Type B pancreatic cell (in vitro differentiated cells): ENCODE measurements at places on chromosomes 6 and 20. TPM values are rescaled to one million over a fixed set of nuclear protein-coding genes. Genes with fewer than 3 reads are reported as not detected.

DNA sequence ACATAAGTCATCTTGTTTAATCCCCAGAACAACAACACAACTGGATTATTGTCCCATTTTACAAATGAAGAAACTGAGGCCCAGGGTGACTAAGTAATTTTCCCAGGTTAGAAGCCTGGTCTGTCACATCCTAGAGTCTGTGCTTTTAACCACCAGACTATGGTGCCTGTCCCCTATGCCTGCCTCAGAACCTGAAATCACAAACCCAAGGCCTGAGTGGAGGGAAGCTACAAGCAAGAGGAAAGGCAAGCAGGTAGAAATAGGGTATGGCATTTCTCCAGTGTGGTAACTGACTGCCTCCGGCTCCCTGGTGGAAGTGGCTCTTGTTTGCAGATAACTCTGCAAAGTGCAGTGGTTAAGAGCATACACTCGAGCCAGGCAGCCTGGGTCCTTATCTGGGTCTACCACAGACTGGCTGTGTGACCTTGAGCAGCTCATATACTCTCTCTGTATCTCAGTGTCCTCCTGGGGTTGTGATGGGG, 2.5 kb downstream of the TMEM63B start:
- no peak for DNase-seq

CD109 gene
- 1.3 and 1.5 TPM in 2 replicates for total RNA-seq

SIRPD gene
- not detected in 2 replicates for total RNA-seq

DNA sequence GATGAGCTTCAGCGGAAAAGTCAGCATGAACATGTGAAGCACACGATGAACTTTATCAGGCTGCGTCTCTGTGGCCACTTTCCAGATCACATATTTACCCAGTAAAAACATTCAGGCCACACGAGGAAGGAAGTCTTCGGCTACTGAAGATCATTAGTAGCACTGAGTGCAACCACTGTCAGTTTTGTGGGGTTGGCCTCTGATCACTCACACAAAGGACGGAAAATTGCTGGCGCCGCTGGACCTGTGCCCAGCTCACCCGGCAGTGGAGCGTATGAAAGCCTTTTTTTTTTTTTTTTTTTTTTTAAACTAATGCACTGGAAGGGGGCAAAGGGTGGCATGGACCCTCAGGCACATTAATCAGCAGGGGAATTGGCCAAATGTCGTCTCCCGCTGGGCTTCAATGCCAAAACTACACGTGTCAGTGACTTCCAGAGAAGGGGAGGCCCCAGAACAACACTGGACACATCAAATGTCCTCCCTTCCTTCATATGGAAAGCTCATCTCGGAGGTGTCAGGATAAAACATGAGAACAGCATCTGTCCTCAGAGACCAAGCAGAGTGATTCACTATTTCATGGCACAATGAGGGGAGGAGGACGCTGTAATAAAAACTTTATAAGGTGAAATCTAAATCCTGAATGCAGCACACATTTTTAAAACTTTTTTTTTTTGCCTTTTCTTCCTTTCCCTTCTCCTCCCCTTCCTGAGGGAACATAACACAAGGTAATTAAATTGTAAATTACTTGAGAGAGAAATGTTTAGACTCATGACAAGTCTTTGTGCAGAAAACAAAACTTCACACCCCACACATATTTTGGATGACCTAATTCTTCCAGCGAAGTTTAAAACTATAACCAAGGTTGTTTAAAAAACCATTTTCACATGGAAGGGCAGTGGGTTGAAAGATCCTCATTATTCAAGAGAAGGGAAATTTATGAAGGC, 223.4 kb downstream of the FOXC1 start:
- no peak for DNase-seq

GRCh38 chr6:36069573-36069972, 42.0 kb downstream of the MAPK14 start:
- no peak for DNase-seq

ITPA gene
- 51.7 and 59.7 TPM in 2 replicates for total RNA-seq

SLC2A10 gene
- 12.3 and 15.8 TPM in 2 replicates for total RNA-seq

- DNase-seq = no peak
Observed at GRCh38 chr6:151620179-151620578, 126.4 kb downstream of the CCDC170 start.

DNA sequence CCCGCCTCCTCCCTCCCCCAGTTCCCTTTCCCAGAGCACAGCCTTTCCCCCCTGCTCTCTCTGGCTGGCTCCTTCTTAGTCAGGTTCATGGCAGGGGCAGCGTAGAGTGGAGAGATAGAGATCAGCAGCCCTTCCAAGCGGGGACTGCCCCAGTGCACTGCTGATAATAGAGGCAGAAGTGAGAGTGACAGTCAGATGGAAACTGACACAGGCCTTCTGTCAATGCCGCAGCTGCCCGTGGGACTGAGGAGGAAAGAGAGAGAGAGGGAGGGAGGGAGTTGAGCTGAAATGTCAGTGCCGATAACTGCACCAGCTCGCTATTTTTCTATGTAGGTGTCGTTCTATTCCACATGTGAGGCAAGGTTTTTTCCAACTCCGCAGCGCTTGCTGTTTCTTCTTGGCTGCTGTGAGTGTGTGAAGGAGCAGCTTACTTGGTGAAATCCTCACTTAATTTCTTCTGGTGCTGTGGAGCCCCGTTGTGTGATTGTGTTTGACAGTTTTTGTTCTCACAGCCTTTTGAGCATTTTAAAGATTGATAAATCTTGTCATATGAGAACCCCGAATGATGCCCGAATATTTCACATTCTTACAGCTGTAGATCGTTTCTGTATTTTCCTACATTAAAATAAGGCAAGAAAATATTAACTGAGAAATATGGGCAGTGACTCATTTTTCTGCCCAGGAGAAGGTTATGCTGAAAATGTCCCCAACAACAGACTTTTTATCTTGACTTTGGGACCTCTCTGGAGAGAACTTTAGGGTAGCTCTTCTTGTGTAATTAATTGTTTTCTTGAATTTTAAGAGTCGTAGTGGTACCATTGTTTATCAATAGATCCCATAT, 386.4 kb upstream of the MMS22L start:
- no peak for DNase-seq

GRCh38 chr6:166244353-166245045, 63.7 kb downstream of the PRR18 start:
- DNase-seq = no peak

GRCh38 chr20:38973645-38974044, 11.5 kb downstream of the DHX35 start:
- DNase-seq = no peak

GRCh38 chr6:169626649-169627048, 75.2 kb downstream of the WDR27 start:
- no peak for DNase-seq

OPN5 gene
- 4.6 TPM in 1 of 2 replicates, not detected in the other for total RNA-seq

DNA sequence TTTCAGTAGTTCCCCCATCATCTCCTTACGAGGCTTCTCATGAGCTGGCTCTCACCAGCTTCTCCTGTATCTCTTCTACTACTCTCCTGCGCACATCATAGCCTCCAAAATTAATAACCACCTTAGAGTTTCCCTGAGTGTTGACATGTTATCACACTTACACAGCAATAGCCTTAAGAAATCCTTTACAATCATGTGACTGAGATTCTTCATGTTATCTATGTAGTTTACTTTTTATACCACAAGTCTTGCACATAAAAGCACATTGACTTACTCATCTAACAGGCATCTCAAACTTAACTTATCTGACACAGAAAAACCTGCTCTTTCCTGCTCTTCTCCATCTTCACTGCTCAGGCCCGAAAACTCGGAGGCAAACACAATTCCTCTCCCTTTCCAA, 103.7 kb upstream of the TAB2 start:
- no peak for DNase-seq

- no peak for DNase-seq
Observed at GRCh38 chr20:2144850-2145249, 43.2 kb downstream of the STK35 start.

LY86 gene
- total RNA-seq = not detected in 2 replicates

- no peak for DNase-seq
Observed at GRCh38 chr20:58389324-58389967, 417 bp downstream of the VAPB start.

CLPSL2 gene
- total RNA-seq = not detected in 2 replicates

DNA sequence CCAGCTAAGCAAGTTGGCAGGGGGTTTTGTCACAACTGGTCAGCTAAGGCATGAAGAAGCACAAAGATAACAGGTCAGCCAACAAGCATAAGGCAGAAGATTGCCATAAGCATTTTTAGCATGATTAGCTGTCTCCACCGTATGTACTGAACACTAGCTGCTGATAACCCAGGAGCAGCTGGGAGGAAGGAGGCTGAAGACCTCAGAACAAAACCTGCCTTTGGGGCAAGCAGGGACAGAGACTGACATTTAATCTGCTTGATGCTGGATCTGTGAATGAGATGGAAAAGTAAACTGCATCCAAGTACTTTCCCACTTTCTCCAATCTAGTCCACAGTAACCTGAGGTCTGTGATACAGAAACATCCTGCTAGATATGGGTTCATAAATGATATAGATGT, 353.0 kb upstream of the MAP3K7 start:
- no peak for DNase-seq

DNA sequence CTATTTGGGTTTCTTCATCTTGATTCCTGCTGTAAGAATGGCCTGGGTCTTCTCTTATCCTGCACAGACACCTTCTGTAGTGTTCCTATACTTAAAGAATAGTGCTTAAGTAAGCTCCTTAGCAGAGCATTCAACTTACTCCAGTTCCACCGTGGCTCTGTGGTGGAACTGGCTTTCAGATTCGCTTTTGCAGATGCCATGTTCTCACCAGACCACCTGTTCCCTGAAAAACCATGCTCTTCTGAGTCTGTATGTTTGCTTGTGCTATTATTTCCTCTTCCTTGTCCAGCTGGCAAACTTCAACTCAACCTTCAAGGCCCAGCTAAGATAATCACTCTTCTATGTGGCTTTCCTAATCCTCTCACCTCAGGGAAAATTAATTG, 4.9 kb downstream of the ELMO2 start:
- no peak for DNase-seq
